Activated effector memory CD4-positive, alpha-beta T cell treated with anti-CD3 and anti-CD28 coated beads, Interleukin-2, amount 50 U/mL, for 16 hours (primary cell): ENCODE measurements at places on chromosomes 7 and 10.

DNA sequence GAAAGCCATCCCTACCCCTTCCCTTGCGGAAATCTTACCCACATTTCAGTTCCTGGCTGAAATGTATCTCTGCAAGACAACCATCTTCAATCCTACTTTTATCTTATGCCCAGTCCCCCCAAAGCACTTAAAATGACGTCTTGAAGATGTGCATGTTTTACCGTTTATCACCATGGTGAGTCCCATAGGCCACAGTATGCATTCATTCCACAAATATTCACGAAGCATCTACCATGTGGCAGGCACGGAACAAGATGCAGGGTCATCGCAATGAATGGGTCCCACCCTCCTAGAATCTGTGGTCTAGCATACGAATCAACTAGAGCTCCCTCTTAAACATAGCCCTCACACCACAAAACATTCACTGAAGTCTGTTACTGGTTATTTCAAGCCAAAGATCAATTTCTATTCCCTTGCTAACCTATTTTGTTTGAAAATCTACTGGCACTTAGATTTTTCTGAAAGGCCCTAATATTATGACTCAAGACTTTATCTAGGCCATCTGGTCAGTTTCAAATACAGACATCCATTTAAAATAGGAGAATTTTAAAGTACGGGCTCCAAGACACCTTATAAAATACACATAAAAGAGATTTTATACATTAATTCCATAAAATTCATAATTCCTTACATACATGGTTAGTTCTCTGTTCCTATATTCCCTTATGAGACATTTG lies 99.4 kb downstream of the PARD3 start:
- DNase-seq, result no peak

DNA sequence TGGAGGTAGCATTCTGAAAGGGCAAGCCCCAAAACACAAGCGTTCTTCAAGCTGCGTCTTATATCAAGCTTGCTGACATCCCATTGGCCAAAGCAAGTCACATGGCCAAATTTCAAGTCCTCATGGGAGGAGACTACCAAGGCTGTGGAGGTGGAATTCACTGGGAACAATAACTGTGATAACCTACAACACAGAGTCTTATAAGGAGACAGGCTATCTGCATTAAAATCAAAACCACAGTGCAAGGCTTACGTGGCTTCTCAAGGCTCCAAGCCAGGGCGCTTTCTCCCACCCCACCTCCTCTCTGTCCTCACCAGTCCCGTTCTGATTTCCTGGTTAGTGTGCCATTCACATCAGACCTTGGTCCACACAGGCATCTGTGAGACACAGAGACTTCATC lies 39.4 kb downstream of the ADRB1 start:
- DNase-seq, result no peak

- peak; percentile 86 for DNase-seq
Observed at GRCh38 chr7:128209229-128210035, 31.6 kb upstream of the LEP start.

- no peak for DNase-seq
Observed at GRCh38 chr10:52216852-52217251, 97.2 kb upstream of the DKK1 start.

DNA sequence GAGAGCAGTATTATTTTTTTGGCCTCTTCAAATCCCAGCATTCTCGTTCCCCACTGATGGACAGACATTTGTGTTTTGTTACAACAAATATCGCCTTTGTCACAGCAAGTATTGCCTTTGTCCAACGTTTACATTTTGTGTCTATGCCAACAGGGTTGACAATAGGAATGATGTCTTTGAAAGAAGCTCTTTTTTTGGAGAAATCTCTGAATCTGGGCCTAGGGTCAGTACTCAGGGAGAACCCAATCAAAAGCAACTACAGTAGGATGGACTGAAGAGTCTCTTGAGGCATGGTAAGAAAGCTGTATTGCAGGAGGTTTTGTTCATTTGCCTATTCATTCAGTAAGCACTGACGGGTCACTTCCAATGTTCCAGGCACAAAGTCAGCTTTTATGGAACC lies 57.7 kb upstream of the KLF14 start:
- DNase-seq, result no peak

- DNase-seq, result no peak
Observed at GRCh38 chr10:23421397-23421796, 17.5 kb upstream of the OTUD1 start.

DNA sequence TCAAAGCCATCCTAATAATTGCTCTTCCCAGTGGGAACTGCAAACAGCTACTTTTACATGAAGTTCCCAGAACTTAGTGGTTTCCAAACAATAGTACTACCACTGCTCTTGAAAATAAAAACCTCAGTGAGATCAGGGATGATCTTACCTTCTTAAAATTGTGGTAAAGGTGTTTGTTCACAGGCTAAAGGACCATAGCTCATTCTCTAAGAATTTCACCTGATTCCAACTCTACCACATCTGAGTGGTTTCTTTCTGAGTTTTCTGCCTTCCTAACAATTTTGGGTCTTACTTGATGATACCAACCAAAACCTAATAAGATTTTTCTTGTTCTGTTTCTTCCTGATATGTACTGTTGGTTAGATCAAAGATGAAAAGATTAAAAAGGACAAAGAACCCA lies 45.6 kb upstream of the AGBL3 start:
- DNase-seq, result no peak

DNA sequence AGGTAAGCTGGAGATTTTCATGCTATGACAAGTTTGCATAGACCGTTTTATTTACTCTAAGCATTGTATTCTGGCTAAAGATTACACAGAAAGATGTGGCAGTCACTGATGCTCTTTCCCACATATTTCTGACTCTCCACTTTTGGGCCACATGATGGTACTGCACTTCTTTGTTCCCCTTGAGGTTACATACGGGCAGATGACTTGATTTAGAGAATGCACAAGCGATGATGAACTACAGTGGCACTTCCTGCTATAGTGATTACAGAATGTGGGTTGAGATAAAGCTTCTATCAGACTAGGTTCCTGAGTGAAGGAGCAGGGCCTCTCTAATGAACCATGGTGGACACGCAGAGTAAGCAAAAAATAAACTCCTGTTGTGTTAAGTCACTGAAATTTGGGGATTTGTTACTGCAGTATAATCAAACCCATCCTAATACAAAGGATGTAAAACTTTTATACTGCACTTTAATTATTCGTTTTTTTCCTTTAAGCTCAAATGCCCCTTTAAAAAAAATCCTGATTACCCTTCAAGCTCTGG lies 177.9 kb downstream of the TAX1BP1 start:
- DNase-seq, result no peak

DNA sequence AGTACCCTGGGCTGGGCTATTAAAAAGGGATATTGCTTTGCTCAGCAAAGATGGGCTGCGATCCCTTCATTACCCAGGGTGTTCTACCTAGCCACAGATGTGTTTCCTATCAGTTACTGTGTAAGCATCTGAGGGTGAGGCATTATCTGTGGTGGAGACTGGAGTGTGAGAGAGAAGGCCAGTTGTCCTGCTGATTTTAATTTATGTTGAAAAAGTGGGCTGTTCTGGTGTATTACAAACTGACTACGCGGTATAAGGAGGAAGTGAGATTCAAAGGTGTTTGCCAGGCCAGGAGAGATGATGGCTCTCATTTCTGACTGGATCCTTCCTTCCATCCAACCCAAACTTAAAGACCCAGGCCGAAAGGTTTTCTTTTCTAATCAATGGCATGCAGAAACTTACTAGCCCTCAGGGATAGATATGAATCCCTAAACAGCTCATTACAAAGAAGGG lies 7.6 kb downstream of the TCF7L2 start:
- no peak for DNase-seq

- no peak for DNase-seq
Observed at GRCh38 chr10:525565-526315, 163.7 kb downstream of the DIP2C start.

DNA sequence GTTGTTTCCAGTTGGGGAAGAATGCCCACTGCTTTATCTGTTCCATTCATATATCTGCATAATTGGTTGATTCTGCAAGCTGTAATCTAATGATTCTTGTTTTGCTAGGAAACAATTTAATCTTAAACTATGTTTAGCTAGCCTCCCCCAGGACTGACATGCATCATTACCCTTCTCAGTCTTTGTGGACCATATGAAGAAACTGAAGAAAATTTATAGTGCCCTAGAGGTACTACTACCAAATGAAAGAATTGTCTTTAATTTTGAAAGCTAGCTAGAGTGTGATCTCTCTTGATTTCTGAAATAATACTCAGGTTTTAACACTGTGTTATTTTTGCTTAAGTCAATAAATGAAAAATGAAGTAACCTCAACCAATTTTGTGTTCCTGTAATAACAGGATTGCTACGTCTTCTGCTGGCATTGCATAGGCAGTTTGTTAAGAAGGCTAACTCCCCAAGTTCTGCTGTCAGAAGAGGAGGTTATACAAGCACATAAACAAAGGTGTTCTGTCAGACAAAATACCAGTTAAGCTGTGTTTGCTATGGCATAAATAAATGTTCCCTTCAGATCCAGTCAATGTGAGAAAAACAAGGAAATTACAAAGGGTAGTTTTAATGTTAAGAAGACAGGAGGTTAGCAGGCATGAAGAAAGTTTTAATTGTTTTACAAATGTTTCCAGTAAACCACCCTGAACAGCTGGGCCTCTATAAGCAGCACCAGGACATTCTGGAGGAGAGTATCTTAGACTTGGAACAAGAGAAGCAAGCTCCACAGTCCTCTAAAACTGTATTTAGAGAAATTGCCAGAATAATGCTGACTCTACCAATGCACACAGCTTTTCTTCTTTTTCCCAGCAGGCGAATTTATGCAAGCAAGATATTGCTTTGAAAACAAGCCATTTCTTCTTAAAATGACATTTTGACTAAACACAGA lies 90.3 kb upstream of the CTTNBP2 start:
- no peak for DNase-seq

DNA sequence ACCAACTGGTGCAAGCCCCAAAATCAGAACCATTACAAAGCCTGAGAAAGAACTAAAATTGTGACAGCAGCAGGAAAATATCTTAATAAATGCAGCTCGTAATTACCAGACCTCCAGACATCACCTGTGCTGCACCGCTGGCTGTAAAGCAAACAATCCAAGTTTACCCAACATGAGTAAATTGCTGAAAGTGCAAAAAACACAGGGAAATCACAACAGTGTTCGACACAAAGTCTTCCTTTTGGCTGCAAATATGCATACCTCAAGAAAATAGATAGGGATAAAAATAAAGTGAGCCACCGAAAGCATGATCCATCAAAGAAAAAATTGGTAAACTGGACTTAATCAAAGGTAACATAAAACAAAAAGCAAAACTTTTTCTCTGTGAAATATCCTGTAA lies 101.7 kb downstream of the SLC16A9 start:
- no peak for DNase-seq

DNA sequence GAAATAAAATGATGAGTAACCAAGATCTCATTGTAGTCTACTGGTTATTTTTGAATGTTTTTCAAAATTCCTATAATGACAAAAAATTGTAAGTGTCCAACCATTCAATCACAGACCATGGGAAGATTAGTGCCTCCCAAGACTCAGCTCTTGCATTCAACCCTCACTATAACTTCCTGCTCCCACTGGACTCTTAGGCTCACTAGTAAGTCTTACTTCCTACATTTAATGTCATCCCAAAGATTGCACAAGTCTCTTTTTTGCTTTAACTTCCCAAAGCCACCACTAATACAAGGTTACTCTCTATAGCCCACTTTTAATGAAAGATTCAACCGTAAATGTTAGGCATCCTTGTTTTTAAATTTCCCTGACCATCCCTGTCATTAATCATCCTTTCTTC lies 111.9 kb upstream of the NRBF2 start:
- no peak for DNase-seq

DNA sequence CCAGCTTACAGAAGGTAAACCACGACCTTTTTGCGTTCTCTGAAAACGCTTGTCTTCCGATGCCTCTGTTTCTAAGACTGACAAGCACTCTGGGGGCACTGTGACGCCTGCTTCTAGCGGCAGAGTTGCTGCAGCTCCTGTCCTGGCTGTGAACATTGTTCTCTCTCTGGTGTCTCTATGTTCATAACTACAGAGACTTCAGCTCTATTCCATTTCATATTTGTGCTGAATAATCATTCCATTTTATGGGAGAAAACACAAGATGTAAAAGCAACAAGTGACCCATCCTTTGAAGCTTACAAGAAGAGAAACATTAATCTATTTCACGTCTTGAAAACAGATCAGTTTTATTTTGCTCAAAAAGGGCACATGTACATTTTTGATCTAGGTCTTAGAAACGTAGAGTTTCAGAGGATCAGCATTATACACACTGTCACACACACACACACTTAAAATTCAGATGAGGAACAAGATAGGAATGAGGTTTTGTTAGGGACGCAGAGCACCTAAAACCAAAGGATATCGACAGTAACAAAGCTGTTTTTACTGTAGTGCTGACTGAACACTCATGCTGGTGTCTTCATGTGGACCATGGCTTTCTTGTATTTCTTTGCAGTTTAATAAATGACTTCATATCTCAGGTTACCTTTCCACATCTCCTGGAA lies 3.0 kb downstream of the IKZF1 start:
- peak; percentile 86 for DNase-seq

GRCh38 chr10:69645296-69646184 lies 15.5 kb downstream of the FAM241B start:
- peak; percentile 21 for DNase-seq

GRCh38 chr7:133829336-133829897 lies 297.7 kb upstream of the LRGUK start:
- DNase-seq, result no peak

DNA sequence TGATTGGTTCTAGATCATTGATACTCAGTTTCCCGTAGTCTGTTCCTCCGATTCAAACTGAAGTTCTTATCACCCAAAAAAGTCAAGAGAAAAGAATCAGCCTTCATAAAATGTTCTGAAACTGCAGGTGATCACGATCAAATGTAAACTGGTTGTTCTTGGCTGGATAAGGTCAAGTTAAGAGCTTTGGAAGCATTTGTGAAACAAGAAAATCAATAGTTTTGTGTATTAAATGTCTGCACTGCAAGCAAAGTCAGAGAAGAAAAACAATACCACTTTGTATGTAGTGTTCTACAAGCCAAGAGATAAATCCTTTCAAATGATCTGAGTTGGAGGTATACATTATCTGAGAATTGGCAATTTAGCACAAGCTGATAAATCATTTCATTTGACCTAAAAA lies 710.3 kb downstream of the SORCS1 start:
- no peak for DNase-seq

- DNase-seq, result peak; percentile 38
Observed at GRCh38 chr10:130749911-130750310, 561.6 kb downstream of the TCERG1L start.

- peak; percentile 80 for DNase-seq
Observed at GRCh38 chr10:4656576-4657194, 169.3 kb upstream of the AKR1E2 start.

- DNase-seq, result no peak
Observed at GRCh38 chr10:89793649-89794254, 92.4 kb downstream of the KIF20B start.

GRCh38 chr7:37450035-37450434 lies 1.4 kb upstream of the ELMO1 start:
- DNase-seq, result no peak
